ENCODE measurements at places on chromosomes 16 and 17.

DNA sequence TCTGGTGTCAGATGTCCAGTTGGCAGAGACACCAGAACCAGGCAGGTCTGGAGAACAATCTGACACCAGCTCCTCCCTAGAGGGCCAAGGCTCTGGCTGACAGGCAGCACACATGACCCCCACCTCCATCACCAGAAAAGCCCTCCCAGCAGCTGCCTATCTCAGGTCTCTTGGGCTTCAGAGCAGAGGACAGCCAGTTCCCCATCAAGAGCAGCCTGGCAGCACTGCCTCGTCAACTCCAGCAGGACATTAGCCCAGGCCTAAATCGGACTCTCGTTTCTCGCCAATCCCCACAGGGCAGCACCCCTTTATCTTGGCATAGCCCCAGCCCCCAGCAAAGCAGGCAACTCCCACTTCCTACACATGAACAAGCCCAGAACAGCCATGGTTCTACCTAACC is 4.4 kb downstream of the JUP start:
- DNase-seq, result no peak

DNA sequence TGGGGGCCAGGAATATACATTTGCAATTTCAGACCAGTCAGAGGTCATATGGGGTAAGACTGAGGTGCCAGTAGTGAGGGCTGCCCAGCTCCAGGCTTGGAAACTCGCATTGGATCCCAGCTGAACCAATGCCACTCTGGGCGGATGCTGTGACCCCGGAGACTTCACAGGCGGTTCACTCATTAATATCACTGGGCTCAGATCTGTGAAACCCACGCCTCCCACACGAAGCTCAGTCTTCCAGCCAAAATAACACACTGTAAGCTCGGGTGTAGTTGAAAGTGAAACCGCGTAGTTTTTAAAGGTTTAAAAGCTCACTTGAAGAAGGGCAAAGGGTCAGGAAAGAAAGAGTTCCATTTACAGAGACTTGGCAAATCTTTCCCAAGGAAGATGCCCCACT is 254.8 kb downstream of the FOXL1 start:
- DNase-seq, result no peak

- DNase-seq, result no peak
These were observed 201.6 kb upstream of the C17orf78 start for GRCh38 chr17:37174205-37174604.

DNA sequence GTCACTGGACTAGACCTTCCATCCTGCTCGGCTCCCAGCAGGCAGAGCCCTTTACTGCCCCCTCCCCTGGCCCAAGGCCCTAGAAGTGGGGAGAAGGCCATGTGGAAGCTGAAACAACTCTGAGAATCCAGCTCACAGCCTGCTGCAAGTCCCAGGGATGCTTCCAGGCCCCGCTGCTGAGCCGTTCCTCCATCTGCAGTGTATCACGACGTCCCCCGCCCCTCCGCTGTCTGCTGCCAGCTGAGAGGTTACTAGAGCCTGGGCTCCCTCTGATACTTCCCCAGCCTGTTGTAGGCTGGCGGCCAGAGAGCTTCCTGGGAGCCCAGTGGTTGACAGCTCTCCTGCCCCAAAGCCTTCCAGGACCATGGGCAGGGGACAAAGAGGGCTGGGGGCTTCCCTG is 118.2 kb downstream of the MGAT5B start:
- no peak for DNase-seq

DNA sequence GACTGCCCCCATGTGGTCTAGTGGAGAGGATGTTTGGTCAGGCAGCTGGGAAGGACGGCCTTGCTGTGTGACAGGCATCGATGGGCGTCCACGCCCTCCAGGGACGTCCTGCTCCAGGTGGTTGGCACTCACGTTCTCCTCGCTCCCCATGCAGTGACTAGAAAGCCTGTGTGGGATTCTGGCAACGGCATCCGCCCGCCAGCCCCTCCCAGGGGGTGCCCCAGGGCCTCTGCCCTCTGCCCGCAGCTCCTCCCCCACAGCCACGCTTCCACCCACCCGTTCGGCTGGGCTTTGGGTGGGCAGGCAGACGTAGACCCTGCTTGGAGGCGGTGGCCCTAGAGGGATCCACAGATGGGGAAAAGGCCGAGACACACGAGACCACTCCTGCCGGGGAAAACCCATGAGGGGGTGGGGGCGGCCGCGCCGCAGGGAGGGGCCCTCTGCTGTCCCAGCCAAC is 4.7 kb upstream of the IL17C start:
- DNase-seq, result peak; percentile 43

DNA sequence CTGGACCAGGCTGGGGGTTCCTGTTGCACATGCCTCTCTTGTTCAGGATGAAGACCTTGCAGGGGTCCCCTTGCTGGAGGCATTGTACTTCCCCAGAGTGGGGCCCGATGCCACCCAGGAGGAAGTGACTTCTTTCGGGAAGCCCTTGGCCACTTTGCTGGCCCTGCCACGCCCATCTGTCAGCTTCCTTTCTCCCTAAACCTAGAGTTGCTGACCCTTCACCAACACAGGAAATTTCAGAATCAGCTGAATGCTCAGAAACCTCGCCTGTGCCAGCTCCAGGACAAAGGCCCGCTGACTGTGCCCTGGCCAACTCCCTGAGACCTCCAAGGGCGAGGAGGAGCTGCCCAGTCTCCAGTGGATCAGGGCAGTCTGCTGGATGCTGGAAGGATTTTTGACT is 26.7 kb downstream of the WNT9B start:
- no peak for DNase-seq

- DNase-seq, result no peak
These were observed 9.5 kb downstream of the PROCA1 start for GRCh38 chr17:28702026-28702751.

DNA sequence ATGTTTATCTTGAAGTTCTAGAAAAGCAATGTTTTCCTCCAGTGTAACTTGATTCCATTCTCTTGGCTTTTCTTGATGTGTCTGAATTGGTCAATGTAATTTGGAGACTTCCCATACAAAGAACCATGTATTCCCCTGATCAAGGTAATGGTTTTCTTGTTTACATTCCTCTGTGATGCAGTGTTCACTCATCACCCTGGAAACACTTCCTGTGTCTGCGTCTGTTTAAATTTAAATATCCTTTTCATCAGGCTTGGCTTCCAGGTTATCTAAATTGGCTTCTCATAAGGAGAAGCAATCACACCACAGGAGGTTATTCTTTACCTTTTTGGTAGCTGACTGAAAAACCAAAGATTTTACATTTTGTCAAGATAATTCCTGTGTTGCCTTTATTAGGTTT is 237.3 kb upstream of the WSCD1 start:
- no peak for DNase-seq

- no peak for DNase-seq
These were observed 11.9 kb downstream of the FBRS start for GRCh38 chr16:30669903-30670824.

GRCh38 chr17:47807421-47807820 is 14.2 kb downstream of the OSBPL7 start:
- DNase-seq, result no peak

DNA sequence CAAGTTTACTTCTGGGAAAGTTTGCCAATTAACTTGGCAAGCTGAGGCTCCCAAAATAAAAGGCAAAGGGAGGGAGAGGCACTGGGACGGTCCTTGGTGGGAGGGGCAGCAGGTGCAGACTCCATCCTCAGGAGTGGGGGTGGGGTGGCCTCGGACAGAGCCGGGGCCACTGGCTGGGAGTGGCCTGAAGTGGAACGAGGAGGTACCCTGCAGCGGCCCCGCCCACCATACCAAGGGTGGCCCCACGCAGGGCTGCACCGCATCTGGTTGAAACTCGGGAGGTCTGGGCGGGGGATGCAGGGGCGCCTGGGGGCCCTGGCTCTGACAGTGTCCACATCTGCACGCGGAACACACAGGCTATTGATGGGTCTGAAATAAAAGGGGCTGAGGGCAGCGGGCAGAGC is 42.4 kb upstream of the SLC38A10 start:
- DNase-seq, result no peak

DNA sequence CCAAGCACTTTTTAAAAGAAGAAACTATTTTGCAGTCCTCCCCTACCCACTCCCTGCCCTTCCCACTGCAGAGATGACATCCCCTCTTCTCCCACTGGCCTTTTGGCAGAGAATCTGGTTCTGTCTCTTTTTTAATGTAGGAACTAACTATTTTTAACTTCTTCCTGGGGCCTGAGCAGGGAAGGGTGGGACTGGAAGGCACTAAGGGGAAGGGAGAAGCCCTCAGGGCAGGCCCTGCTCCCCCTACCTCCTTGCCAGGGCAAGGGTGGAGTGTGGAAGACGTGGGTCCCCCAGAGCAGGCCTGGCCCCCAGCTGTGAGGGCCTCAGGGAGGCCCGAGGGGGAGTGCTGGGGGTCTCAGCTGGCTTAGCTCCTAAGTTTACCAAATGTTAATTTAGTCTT is 19.5 kb downstream of the UNC13D start:
- no peak for DNase-seq

GRCh38 chr16:72458035-72458434 is 286.1 kb upstream of the PMFBP1 start:
- DNase-seq, result no peak
